ENCODE measurements at places on chromosomes 7 and 10.

DNA sequence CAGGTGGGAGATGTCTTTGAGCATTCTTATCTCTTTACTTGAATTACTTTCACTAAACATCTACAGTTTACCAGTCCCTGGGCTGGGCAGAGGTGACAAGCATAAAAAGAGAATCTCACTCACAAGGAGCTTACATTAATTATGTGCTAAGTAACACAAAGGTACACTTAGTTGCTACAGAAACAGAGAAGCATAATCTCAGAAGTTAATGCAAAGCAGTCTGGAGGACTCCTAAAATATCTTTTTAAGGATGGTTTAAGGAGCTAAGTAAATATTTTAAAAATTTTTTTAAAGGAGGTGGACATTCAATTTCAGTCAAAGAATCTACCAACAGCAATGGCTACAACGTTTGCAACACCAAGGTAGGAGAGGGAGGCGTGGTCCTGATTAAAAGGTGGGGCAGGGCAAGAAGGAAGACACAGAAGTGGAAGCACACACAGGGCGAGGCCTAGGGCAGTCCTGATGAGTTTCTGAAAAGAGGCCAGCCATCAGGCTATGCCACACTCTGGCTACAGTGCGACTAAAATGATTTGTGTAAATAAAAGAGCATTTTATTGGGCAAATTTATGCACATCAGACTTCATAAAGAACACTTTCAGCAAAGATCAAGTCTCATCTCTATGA is 5.3 kb downstream of the LARP4B start:
- H3K27me3 ChIP-seq: no peaks in the 10 kb centered on the region
- H3K4me1 ChIP-seq: peaks cover 38% of the 10 kb centered on the region
- no peak overlapping the region for H3K4me3 ChIP-seq
- no peaks in the 10 kb centered on the region for H3K36me3 ChIP-seq

GRCh38 chr10:113846036-113846435 is 7.8 kb downstream of the DCLRE1A start:
- H3K36me3 ChIP-seq: no peaks in the 10 kb centered on the region
- no peaks in the 10 kb centered on the region for H3K4me1 ChIP-seq
- H3K4me3 ChIP-seq: no peak overlapping the region
- no peak for DNase-seq
- H3K27ac ChIP-seq: no peak overlapping the region

- no peak overlapping the region for H3K27ac ChIP-seq
- no peak for DNase-seq
- H3K36me3 ChIP-seq: no peaks in the 10 kb centered on the region
- H3K4me1 ChIP-seq: no peaks in the 10 kb centered on the region
- no peaks in the 10 kb centered on the region for H3K27me3 ChIP-seq
- no peak overlapping the region for H3K4me3 ChIP-seq
Measured at GRCh38 chr7:26787701-26788100, 76.7 kb downstream of the SKAP2 start.

GRCh38 chr10:79221110-79222051 is 125.9 kb upstream of the PPIF start:
- H3K36me3 ChIP-seq: no peaks in the 10 kb centered on the region
- DNase-seq: peak; percentile 82
- H3K27me3 ChIP-seq: no peaks in the 10 kb centered on the region
- H3K4me1 ChIP-seq: peaks cover 47% of the 10 kb centered on the region

- H3K4me3 ChIP-seq: no peak overlapping the region
- H3K27me3 ChIP-seq: peaks cover 4% of the 10 kb centered on the region
- H3K36me3 ChIP-seq: no peaks in the 10 kb centered on the region
- H3K4me1 ChIP-seq: no peaks in the 10 kb centered on the region
- DNase-seq: no peak
Measured at GRCh38 chr10:131065673-131066305, 245.7 kb downstream of the TCERG1L start.

- DNase-seq: no peak
- no peaks in the 10 kb centered on the region for H3K36me3 ChIP-seq
- H3K27me3 ChIP-seq: no peaks in the 10 kb centered on the region
- no peak overlapping the region for H3K27ac ChIP-seq
- H3K4me3 ChIP-seq: no peak overlapping the region
Measured at GRCh38 chr10:80530251-80530650, 7.5 kb upstream of the SH2D4B start.

- peak; percentile 36 for DNase-seq
- H3K4me3 ChIP-seq: no peak overlapping the region
- H3K36me3 ChIP-seq: no peaks in the 10 kb centered on the region
Measured at GRCh38 chr7:5591278-5591874, 167.7 kb upstream of the TNRC18 start.

DNA sequence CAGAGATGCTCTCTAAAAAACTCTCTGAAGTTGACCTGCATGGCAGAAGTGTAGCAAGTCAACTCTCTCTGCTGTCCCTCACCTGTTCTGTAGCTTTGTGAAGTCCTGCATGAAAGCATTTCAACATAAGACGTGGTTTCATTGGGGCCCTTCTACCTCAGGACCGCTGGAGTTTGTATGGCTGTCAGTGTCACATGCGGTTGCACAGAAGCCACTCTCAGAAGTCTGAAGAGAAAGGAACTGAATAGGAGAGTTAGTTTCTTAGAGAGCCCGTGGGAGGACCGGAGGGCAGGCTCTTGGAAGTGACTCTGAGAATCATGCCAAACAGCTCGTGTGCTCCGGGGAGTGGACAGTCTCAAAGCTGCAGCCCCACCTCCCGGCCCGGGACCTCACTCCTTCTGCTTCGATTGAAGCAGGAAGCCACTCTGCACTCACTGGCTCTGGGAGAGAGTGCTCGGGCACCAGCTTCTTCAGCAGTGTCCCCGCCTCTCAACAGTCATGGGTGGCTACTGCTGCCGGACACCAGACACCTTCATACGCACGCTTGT is 486.7 kb downstream of the SDK1 start:
- H3K27me3 ChIP-seq: no peaks in the 10 kb centered on the region
- no peaks in the 10 kb centered on the region for H3K36me3 ChIP-seq
- no peak overlapping the region for H3K4me3 ChIP-seq
- H3K4me1 ChIP-seq: no peaks in the 10 kb centered on the region

- H3K4me1 ChIP-seq: no peaks in the 10 kb centered on the region
- no peaks in the 10 kb centered on the region for H3K36me3 ChIP-seq
- H3K4me3 ChIP-seq: no peak overlapping the region
- no peaks in the 10 kb centered on the region for H3K27me3 ChIP-seq
- no peak for DNase-seq
Measured at GRCh38 chr10:56547163-56547562, 186.1 kb upstream of the ZWINT start.

DNA sequence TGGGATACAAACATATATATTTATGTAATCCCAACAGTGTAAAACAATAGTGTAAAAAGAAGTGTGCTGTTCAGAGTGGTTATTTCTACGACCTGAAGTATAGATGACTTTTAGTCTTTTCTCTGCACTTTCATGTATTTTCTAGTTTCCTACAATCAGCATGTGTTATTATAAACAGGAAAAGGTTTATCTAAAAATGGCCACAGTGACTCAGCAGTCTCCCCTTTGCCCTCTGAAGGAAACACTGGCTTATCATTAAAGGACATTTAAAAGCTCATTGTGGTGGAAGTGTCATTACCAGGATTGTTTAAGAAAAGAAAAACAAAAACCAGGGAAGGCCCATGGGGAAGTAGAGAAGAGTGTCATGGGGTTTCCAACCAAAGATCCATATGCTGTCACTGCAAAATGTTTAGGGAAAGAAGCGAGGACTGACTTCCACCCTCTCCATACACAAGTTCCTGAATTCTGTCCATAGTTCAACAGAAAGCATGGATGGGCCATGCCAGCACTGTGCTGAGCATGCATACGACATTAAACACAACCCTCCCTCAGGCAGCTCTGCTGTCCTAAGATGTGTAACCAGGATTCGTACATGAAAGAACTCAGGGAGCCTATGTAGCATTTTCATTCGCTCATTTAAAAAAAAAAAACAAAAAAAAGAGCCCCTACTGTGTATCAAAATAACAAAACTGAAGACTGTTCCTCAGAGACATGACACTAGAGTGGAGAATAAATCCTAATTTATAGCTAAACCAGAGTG is 10.2 kb downstream of the CYREN start:
- no peak overlapping the region for H3K4me3 ChIP-seq
- H3K27me3 ChIP-seq: no peaks in the 10 kb centered on the region
- no peak for DNase-seq

DNA sequence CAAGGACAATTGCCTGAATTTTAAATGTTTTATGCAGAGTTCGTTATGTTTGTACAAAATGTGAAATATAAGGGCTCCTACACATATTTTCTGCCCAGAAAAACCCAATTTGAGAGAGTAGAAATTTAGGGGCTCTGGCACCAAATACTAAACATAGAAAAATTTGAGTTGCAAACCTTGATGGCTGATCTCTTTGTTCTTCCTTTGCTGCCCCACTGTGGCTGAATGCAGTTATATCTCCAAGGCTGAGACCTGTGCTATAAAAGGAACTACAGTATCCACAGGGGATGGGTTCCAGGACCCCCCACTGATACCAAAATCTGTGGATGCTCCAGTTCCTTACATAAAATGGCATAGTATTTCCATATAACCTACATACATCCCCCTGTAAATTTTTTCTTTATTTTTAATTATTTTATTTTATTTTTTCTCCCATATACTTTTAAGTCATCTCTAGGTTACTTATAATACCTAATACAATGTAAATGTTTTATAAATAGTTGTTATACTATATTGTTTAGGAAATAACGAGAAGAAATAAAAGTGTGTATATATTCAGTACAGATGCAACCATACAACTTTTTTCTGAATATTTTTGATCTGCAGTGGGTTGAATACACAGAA is 22.5 kb downstream of the CFAP43 start:
- no peak overlapping the region for H3K27ac ChIP-seq
- no peak overlapping the region for H3K4me3 ChIP-seq
- DNase-seq: peak; percentile 64

DNA sequence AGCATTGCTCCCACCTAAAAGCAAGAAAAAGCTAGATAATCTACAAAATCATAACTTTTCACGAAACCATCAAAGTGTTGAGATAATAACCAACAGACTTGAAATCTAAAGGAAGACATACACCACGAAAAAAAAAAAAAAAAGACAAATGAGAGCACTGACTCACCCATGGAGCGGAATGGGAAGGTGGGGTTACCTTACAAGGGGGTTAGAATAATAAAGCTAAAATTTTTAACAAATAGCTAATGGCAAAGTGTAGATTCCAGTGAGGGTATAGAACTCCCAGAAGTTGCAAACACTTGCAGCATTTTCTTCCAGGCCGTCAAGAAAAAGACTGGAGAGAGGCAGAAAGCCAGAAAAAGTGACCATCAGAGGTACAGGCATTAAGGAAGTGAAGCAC is 27.2 kb downstream of the IPMK start:
- DNase-seq: no peak
- H3K4me1 ChIP-seq: no peaks in the 10 kb centered on the region
- no peaks in the 10 kb centered on the region for H3K36me3 ChIP-seq
- H3K4me3 ChIP-seq: no peak overlapping the region
- no peak overlapping the region for H3K27ac ChIP-seq

DNA sequence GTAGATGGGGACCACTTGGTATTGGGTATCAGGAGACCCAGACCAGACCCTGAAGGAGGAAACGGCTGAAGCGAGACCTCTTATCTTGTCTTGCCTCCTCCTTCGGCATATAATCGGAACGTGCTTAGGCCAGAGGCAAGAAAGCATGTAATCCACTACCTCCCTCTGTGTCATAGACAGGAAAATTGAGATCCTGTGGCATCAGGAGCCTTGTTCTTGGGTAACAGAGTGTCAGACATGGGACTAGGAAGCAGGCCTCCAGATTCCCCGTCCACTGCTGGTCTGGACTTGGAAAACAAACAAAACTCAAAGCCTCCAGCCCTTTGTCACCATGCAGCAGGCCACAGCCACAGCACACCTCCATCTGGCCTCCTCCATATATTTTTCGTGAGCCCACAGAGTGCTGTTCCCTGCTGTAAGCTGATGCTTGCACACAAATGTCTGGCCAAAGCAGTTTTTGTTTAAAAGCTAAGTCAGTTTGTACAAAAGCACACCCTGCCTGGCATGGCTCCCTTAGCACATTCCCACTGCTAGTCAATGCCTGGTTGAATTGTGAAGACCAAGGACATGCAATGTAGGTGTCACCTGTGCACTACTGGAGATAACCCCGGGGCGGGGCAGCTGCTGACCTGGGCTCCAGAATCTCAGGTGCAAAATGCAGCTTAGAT is 510.9 kb downstream of the RPS24 start:
- no peaks in the 10 kb centered on the region for H3K36me3 ChIP-seq
- H3K27ac ChIP-seq: peak overlapping the region; percentile 77
- H3K4me1 ChIP-seq: peaks cover 46% of the 10 kb centered on the region
- H3K4me3 ChIP-seq: no peak overlapping the region

DNA sequence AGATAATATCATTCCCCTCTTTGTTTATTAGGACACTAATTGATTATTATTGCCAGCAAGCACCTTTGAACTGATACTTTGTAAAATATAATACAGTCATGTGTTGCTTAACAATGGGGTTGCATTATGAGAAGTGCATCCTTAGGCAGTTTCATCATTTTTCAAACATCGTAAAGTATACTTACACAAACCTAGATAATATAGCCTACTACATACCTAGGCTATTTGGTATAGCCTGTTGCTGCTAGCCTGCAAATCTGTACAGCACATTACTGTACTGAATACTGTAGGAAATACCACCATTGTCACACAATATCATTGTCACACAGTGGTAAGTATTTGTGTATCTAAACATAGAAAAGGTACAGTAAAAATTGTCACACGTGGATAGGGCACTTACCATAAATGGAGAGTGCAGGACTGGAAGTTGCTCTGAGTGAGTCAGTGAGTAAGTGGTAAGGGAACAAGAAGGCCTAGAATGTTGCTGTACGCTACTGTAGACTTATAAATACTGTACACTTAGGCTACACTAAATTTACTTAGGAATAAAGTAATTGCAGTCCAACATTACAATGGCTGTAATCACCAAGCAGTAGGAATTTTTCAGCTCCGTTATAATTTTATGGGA is 70.7 kb downstream of the LCOR start:
- H3K4me1 ChIP-seq: peaks cover 5% of the 10 kb centered on the region
- H3K4me3 ChIP-seq: no peak overlapping the region
- H3K27me3 ChIP-seq: no peaks in the 10 kb centered on the region
- peak overlapping the region; percentile 2 for H3K27ac ChIP-seq

DNA sequence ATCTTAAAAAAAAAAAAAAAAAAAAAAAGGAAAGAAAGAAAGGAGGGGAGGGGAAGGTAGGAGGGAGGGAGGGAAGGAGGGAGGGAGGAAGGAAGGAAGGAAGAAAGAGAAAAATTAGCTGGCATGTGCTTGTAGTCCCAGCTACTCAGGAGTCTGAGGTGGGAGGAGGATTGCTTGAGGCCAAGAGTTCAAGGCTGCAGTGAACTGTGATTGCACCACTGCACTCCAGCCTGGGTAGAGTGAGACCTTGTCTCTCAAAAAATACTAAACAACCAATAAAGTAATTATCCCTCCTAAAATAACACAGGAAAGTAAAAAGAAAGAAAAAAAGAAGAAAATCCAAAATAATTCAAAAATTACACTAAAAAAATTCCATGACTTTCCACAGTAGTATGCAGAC is 13.8 kb upstream of the NRF1 start:
- H3K4me1 ChIP-seq: no peaks in the 10 kb centered on the region
- H3K36me3 ChIP-seq: no peaks in the 10 kb centered on the region
- H3K27ac ChIP-seq: no peak overlapping the region
- H3K27me3 ChIP-seq: no peaks in the 10 kb centered on the region

GRCh38 chr10:108434559-108435252 is 1270.2 kb upstream of the SORCS1 start:
- no peaks in the 10 kb centered on the region for H3K4me1 ChIP-seq
- H3K36me3 ChIP-seq: no peaks in the 10 kb centered on the region
- no peak overlapping the region for H3K27ac ChIP-seq
- no peak for DNase-seq
- H3K4me3 ChIP-seq: no peak overlapping the region
- no peaks in the 10 kb centered on the region for H3K27me3 ChIP-seq

- DNase-seq: no peak
- no peak overlapping the region for H3K4me3 ChIP-seq
- no peak overlapping the region for H3K27ac ChIP-seq
- no peaks in the 10 kb centered on the region for H3K36me3 ChIP-seq
Measured at GRCh38 chr7:2149672-2150444, 82.9 kb downstream of the MAD1L1 start.

Data from hepatocyte (in vitro differentiated cells).